Ovary (tissue), 10 donors: ENCODE measurements at places on chromosomes 4 and X. TPM values are rescaled to one million over a fixed set of nuclear protein-coding genes. Genes with fewer than 3 reads are reported as not detected.
A peak's percentile ranks its signal among the peaks of the same experiment; 100 is the strongest.

DNA sequence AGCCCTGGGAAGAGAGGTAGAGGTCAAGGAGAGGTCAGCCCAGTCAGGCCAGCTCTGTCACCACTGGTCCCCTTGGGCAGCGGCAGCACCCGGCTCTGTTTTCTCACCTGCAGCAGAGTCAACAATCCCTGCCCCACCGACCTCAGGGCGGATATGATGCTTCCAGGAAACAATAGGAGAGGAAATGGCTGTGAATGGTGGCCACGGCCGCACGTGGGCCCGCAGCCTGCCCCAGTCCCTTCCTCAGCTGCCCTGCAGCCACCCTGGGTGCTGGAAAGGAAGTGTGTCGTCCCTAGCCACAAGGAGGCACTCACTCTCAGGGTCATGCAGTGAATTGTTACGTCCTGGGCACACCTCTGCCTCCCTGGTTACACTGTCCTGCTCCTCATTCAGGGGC is 92.5 kb upstream of the ENPP6 start:
- DNase-seq = no peak
- H3K4me1 ChIP-seq = no peaks in the 10 kb centered on the region
- H3K4me3 ChIP-seq = no peak overlapping the region

DNA sequence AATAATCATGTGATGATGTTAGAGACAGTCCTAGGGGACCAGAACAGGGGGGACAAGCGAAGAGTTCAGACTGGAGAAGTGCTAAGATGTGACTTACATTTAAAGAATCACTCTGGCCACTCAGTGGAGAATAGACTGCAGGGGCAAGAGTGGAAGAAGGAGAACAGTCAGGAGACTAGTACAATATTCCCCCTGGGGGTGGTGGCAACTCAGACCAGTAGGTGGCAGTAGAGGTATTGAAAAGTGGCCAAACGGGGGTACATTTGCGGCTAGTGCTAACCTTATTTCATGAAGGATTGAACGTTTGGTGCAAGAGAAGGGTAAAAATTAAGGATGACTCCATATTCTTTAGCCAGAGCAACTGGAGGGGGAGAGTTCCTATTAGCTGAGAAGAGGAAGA is 2.7 kb upstream of the BMX start:
- H3K36me3 ChIP-seq = no peaks in the 10 kb centered on the region
- H3K4me3 ChIP-seq = no peak overlapping the region
- no peaks in the 10 kb centered on the region for H3K4me1 ChIP-seq
- DNase-seq = peak; percentile 22
- H3K27ac ChIP-seq = no peak overlapping the region
- H3K27me3 ChIP-seq = no peaks in the 10 kb centered on the region

DNA sequence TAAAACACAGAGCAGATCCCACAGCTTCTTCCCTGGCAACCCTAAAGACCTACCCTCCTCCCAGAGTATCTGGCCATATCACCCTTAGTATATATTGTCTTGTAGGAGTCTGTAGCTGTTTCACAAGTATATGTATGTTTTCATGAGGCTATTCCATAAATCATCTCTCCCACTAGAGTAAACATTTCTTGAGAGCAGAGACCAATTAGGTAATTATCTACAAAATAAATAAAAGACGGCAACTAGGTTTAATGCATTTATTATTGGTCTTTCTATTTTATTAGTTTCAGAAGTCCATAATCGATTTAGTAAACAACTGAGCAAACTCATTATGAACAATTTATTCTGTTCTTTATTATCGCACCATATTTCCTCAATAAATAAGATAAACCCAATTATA is 7.0 kb downstream of the ACOT9 start:
- no peaks in the 10 kb centered on the region for H3K4me1 ChIP-seq
- H3K36me3 ChIP-seq = no peaks in the 10 kb centered on the region
- no peak for DNase-seq
- no peak overlapping the region for H3K27ac ChIP-seq

Gene ODAPH
- total RNA-seq = not detected

- H3K27ac ChIP-seq = no peak overlapping the region
- no peak for DNase-seq
- H3K4me1 ChIP-seq = no peaks in the 10 kb centered on the region
- H3K27me3 ChIP-seq = no peaks in the 10 kb centered on the region
Observed at GRCh38 chrX:77925764-77926163, 15.3 kb downstream of the ATP7A start.

Gene SPATA4
- not detected for total RNA-seq

Gene SLC26A1
- total RNA-seq = not detected

DNA sequence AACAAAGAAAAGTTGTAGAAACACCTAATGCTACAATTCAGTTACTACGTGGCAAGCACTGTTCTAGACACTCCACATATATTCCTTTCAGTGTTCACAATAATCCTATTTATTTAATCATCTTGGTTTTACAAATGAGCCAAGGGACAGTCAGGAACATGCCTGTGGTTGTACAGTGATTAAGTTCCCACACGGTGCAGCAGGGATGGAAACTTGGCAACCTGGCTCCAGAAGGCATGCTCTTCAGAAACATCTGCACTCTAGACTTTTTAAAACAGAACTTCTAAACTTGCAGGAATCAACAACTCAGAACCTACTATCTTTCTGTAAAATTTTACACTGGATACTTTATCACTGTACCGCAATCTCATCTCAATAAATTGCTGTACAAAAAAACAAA is 32.1 kb downstream of the TAPT1 start:
- no peak overlapping the region for H3K27ac ChIP-seq
- H3K4me1 ChIP-seq = peaks cover 4% of the 10 kb centered on the region

Gene S100P
- 0.92 TPM for total RNA-seq

DNA sequence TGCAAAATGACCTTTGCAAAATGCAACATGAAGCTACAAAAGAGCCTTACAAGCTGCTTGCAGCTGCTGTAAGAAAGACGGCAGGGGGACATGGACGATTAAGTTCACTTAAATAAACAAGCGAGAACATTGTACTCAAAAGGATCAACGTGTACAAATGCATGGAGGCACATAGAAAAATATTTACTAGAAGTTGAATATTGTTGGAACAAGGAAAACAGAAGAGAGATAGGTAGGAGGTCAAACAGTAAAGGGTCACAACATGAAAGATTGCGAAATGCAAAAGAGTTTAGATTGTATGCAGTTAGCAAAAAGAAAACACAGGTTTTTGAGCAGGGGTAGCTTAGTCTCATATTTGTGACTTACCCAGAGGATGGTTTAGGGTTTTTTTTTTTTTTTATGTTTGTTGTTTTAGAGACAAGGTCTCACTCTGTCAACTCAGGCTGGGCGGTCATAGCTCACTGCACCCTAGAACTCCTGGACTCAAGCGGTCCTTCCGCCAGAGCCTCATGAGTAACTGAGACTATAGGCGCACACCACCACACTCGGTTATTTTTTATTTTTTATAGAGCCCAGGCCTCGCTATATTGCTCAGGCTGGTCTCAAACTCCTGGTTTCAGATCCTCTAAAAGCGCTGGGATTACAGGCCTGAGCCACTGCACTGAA is 1.4 kb upstream of the PHF8 start:
- H3K4me1 ChIP-seq = no peaks in the 10 kb centered on the region
- no peaks in the 10 kb centered on the region for H3K27me3 ChIP-seq
- no peaks in the 10 kb centered on the region for H3K36me3 ChIP-seq
- no peak overlapping the region for H3K4me3 ChIP-seq

GRCh38 chrX:32408389-32408788 is 803.0 kb downstream of the DMD start:
- no peaks in the 10 kb centered on the region for H3K27me3 ChIP-seq
- H3K36me3 ChIP-seq = no peaks in the 10 kb centered on the region
- H3K27ac ChIP-seq = no peak overlapping the region
- no peak overlapping the region for H3K4me3 ChIP-seq
- no peaks in the 10 kb centered on the region for H3K4me1 ChIP-seq
- DNase-seq = no peak

DNA sequence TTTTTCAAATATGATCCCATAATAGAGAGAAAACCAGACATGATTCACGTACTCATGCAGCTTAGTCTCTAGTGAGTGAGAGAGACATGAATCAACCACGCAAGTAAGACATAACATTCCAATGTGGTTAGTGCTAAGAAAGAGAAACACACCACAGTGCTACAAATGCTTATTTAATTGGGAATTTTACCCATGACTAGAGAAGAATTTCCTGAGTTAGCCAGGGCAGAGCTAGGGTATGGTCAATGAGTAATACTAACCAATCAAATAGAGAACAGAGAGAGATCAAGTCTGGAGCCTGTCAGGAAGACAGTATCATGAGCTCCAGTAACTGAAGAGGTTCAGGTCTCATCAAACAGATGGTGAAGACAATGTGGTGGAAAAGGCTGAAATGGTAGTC is 495.2 kb downstream of the PDGFC start:
- H3K36me3 ChIP-seq = no peaks in the 10 kb centered on the region
- H3K27ac ChIP-seq = no peak overlapping the region
- H3K4me3 ChIP-seq = no peak overlapping the region

GRCh38 chr4:97367878-97368277 is 775.4 kb downstream of the STPG2 start:
- H3K27me3 ChIP-seq = no peaks in the 10 kb centered on the region
- no peak for DNase-seq
- H3K4me1 ChIP-seq = no peaks in the 10 kb centered on the region

Gene REELD1
- not detected for total RNA-seq

Gene TNIP3
- total RNA-seq = 0.60 TPM

- no peak overlapping the region for H3K4me3 ChIP-seq
- no peaks in the 10 kb centered on the region for H3K36me3 ChIP-seq
- DNase-seq = no peak
- H3K4me1 ChIP-seq = no peaks in the 10 kb centered on the region
Observed at GRCh38 chr4:70969076-70969475, 24.4 kb upstream of the DCK start.

- H3K27me3 ChIP-seq = no peaks in the 10 kb centered on the region
- DNase-seq = no peak
- no peak overlapping the region for H3K4me3 ChIP-seq
- H3K27ac ChIP-seq = no peak overlapping the region
Observed at GRCh38 chr4:148196164-148196563, 246.1 kb downstream of the NR3C2 start.

- no peaks in the 10 kb centered on the region for H3K27me3 ChIP-seq
- H3K27ac ChIP-seq = no peak overlapping the region
- no peak for DNase-seq
- H3K36me3 ChIP-seq = no peaks in the 10 kb centered on the region
- no peak overlapping the region for H3K4me3 ChIP-seq
- H3K4me1 ChIP-seq = no peaks in the 10 kb centered on the region
Observed at GRCh38 chr4:171162478-171162877, 650.7 kb upstream of the GALNTL6 start.

Gene KDR
- 6.6 TPM for total RNA-seq

- no peaks in the 10 kb centered on the region for H3K36me3 ChIP-seq
- H3K4me3 ChIP-seq = no peak overlapping the region
- H3K27ac ChIP-seq = no peak overlapping the region
- no peaks in the 10 kb centered on the region for H3K27me3 ChIP-seq
- H3K4me1 ChIP-seq = no peaks in the 10 kb centered on the region
Observed at GRCh38 chr4:114383721-114384120, 214.9 kb upstream of the UGT8 start.

GRCh38 chrX:49876750-49877149 is 2.5 kb upstream of the USP27X start:
- H3K4me1 ChIP-seq = peaks cover 4% of the 10 kb centered on the region
- no peak overlapping the region for H3K4me3 ChIP-seq
- H3K36me3 ChIP-seq = no peaks in the 10 kb centered on the region

DNA sequence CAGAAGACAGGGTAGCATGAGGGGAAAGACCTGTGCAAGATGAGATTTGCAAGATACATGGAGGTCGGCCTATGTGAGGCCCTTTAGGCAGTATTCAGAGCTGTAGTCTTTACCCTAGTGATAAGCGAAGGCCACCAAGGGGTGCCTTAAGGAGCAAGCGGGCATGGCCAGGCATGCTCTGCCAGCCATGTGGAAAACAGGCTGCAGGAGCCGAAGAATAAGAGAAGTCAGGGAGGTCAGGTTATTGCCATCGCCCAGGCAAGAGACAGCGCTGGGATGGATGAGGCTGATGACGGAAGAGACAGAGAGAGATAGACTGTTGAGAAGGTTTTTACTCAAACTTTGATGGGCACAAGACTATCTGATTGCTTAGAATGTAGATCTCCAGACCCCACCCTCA is 7.0 kb upstream of the FATE1 start:
- H3K4me3 ChIP-seq = no peak overlapping the region
- H3K36me3 ChIP-seq = no peaks in the 10 kb centered on the region
- H3K27ac ChIP-seq = no peak overlapping the region
- no peak for DNase-seq

Gene DIAPH2
- total RNA-seq = 25.9 TPM

Gene GPR173
- total RNA-seq = 11.7 TPM

- no peaks in the 10 kb centered on the region for H3K27me3 ChIP-seq
- DNase-seq = no peak
- no peak overlapping the region for H3K4me3 ChIP-seq
- H3K4me1 ChIP-seq = no peaks in the 10 kb centered on the region
- H3K36me3 ChIP-seq = no peaks in the 10 kb centered on the region
- H3K27ac ChIP-seq = no peak overlapping the region
Observed at GRCh38 chrX:72121383-72121782, 10.3 kb downstream of the RTL5 start.

DNA sequence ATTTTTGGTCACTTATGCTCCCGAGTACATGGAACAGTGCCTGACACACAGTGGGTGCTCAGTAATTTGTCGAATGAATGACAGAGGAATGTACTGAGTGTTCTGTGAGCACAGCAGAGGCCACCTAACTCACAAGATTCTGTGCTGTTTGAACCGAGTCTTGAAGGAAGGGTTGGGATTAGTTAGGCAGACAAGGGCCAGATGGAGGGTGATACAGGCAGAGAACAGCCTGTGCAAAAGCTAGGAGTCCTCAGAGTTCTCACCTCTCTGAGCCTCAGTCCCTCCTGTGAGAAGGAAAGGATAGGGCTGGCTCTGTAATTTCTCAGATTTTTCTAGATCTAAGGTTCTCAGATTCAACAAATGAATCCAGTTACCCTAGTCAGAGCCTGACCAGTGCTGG is 108.8 kb downstream of the NHSL2 start:
- no peak overlapping the region for H3K4me3 ChIP-seq
- H3K4me1 ChIP-seq = no peaks in the 10 kb centered on the region
- DNase-seq = no peak
- no peaks in the 10 kb centered on the region for H3K36me3 ChIP-seq

GRCh38 chrX:41435708-41436107 is 11.4 kb upstream of the NYX start:
- H3K36me3 ChIP-seq = no peaks in the 10 kb centered on the region
- H3K4me1 ChIP-seq = no peaks in the 10 kb centered on the region
- H3K4me3 ChIP-seq = no peak overlapping the region
- H3K27ac ChIP-seq = no peak overlapping the region
- no peak for DNase-seq

Gene HMX1
- not detected for total RNA-seq

Gene KIT
- 11.9 TPM for total RNA-seq

Gene NAP1L3
- total RNA-seq = 11.0 TPM

DNA sequence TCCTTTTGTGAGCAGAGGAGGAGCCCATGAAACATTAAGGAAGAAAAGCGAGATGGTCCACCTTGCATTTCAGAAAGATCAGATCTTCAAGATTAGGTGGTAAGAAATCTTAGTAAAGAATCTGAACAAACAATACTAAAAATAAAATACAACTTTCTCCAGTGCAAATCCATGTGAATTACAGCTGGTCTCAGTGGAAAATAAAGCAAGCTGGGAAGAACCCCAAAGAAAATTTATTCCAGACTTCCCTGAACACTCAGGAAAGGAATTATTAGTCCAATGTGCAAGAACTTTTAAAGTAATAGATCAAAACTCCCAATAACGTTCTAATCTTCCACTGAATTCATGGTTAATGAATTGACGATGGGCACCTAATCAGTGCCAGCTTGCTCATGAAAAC is 37.3 kb upstream of the C1QTNF7 start:
- H3K4me3 ChIP-seq = no peak overlapping the region
- no peaks in the 10 kb centered on the region for H3K27me3 ChIP-seq
- DNase-seq = no peak
- no peak overlapping the region for H3K27ac ChIP-seq
- no peaks in the 10 kb centered on the region for H3K36me3 ChIP-seq
